ENCODE measurements at places on chromosomes 11 and 22.
A peak's percentile ranks its signal among the peaks of the same experiment; 100 is the strongest.

DNA sequence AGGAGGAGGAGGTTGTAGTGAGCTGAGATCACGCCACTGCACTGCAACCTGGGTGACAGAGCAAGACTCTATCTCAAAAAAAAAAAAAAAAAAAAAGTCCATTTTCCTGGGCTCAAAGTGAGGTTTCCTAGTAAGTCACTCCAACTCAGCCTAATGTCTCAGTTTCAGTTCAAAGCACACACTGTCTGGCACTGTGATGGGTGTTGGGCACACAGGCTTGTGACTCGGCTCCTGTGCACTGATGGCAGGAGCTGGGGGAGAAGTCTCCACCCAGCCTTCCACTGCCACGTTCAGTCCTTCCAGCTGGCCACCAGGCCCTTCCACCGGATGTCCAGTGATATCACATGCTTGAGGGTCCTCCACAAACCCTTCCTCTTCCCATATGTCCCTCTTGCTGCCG is 186.0 kb downstream of the CEP164 start:
- no peak for DNase-seq

DNA sequence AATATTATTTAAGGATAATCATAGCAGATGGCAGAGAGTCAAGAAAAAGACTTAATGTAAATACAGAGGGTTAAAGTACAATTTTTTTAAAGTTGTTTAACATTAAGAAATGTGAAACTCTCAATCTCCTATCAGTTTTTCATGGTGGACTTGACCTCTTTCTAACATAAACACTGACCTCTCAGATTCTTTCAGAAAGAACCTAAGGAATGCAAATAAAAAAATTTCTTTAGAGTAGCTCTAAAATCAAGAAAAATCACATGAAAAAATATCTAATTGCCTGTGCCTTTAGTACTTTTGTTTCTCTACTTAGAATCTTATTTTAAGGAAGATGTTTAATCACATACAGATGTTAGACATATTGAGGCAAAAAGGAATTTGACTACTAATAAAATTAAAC is 12.9 kb downstream of the RNF141 start:
- DNase-seq: peak; percentile 20

GRCh38 chr11:130413405-130414106 is 14.9 kb downstream of the ADAMTS8 start:
- peak; percentile 82 for DNase-seq

DNA sequence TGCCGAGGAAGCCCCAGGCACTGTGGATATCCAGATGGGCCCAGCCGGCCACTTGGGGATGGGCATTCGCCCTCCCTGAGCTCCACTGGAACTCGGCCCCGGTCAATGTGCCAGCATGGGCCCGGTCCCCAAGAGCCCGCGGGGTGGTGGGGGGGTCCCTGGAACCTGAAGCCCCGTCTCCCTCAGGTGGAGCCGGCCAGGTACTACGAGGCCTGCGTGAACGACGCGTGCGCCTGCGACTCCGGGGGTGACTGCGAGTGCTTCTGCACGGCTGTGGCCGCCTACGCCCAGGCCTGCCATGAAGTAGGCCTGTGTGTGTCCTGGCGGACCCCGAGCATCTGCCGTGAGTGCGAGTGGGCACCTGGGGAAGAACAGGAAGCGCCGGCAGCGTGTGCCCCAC is 21.2 kb downstream of the MUC5AC start:
- no peak for DNase-seq

- peak; percentile 90 for DNase-seq
Measured at GRCh38 chr11:34051349-34052035, at the start of gene CAPRIN1. CAPRIN1 (plus strand) TSS chr11:34051731; CDS start chr11:34052421, 690 bp downstream.

DNA sequence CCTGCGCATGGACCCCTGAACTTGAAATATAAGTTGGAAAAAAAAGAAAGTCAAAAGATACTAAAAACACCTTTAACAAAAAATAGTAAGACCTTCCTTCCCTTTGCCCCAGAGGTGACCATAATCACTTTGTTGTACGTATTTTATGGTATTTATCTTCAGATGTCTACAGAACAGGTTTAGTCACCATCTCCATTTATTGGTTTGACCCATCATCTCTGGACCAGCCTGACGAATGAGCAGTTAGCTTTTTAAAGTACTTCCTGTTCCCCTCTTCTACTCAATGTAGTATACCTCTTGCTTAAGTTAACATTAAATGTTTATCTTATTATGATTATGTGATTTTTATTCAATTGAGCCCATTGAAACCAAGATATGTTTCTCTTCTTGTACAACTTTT is 64.7 kb upstream of the CREB3L1 start:
- no peak for DNase-seq

DNA sequence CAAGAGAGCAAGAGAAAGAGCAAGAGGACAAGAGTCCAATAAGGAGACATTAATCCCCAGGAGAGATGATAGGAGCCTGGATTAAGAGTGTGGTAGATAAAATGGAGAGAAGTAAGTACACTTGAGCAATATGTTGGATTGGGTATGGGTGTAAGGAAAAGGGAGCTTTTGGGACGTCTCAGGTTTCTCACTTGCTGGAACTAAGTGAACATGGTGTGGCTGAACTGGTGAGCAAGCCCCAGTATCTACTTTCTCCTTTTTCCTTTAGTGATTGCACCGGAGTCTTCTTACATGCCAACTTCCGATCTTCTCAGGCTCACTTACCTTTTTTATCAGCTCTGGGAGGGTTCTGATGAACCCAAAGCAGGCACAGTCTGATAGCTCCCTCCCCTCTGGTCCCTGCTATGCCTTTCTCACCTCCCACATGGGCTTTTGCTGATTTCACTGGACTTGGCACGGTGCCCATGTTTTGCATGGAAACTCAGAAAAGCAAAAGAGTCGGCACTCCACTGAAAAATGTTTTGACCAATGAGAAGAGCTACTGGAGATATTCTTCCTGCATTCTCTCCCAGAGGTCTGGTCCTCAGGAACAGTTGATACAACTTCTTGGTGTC is 14.5 kb upstream of the APLNR start:
- DNase-seq: peak; percentile 24

DNA sequence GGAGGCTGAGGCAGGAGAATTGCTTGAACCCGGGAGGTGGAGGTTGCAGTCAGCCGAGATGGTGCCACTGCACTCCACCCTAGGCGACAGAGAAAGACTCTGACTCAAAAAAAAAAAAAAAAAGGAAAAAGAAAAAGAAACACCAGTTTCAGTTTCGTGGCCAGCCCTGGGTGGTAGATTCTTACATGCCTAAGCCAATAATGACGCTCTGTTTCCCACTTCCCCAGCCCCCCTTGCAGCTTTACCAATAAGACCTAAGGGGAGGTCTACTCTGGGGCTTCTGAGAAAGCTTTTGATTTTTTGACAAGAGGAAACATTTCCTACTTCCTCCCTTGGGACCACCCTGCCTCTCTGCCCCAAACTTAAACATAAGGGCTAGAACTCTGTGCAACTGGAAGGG is 30.0 kb upstream of the PTPRJ start:
- DNase-seq: peak; percentile 56

- no peak for DNase-seq
Measured at GRCh38 chr11:4381901-4382300, 11.6 kb downstream of the TRIM21 start.

GRCh38 chr11:119089319-119089718 is 4.6 kb downstream of the HMBS start:
- no peak for DNase-seq

DNA sequence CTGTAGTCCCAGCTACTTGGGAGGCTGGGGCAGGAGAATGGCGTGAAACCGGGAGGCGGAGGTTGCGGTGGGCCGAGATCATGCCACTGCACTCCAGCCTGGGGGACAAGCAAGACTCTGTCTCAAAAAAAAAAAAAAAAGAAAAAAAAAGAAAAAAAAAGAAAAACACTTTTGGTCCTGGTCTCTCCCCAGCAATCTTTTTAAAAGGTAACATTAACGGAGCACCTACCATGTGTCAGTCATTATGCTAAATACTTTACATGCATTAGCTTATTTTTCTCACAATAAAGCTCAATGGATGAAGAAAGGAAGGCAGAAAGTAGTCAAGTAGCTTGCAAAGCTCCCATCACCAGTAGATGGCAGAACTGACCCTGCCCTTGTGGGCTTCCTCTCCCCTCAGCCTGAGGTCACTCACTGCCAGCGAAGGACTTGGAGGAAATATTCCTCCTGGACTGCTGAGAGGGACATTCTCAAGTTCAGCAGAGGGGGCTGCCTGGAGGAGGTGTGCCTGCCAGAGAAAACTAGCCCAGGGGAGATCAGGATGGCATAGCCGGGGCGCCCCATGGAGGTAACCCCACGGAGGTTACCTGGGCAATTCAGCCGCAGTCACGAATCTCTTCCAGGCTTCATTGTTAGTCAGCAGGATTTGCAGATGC is 15.5 kb downstream of the APOL3 start:
- DNase-seq: peak; percentile 72

- DNase-seq: no peak
Measured at GRCh38 chr22:23533328-23533762, 46.7 kb downstream of the IGLL1 start.

GRCh38 chr11:110907629-110908028 is 195.4 kb upstream of the ARHGAP20 start:
- DNase-seq: peak; percentile 96

GRCh38 chr11:35016916-35017315 is 100.5 kb downstream of the PDHX start:
- DNase-seq: no peak

DNA sequence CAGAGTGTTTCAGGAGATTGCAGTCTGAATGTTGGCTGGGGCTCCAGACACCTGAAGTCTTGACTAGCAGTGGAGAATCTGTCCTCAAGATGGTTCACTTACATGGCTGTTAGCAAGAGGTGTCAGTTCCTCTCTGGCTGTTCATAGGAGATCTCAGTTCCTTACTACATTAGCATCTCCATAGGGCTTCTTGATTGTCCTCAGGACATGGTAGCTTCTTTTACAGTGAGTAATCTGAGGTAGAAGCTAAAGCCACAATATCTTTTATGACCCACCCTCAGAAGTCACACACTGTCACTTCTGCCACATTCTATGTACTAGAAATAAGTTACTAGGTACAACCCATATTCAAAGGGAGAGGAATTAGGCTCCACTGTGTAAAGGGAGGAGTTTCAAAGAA is 10.5 kb upstream of the PATL1 start:
- DNase-seq: no peak

GRCh38 chr11:47259232-47259977 is 1.6 kb downstream of the NR1H3 start:
- peak; percentile 27 for DNase-seq

DNA sequence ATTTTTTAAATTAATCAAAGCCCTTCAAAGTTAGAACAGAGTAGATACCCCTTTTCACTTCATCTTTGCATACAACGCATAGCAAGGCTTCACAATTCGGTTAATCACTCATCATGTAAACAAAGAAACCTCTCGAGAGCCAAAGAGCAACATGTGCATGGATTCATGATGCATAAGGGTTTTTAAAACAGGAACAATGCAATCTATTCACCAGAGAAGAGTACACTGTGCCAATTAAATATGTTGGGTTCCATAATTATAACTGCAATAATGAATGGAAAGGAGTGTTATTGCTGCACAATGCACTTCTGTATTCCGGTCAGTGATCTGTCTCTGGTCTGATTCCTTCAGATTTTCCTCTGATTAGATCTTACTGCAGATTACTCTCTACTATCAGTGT is 45.3 kb downstream of the CADM1 start:
- DNase-seq: no peak

- DNase-seq: no peak
Measured at GRCh38 chr11:113091481-113091780, 130.2 kb downstream of the NCAM1 start.

- no peak for DNase-seq
Measured at GRCh38 chr11:64339754-64340408, at the start of gene CCDC88B. CCDC88B (plus strand) TSS chr11:64340204; CDS start chr11:64340267, 63 bp downstream.

DNA sequence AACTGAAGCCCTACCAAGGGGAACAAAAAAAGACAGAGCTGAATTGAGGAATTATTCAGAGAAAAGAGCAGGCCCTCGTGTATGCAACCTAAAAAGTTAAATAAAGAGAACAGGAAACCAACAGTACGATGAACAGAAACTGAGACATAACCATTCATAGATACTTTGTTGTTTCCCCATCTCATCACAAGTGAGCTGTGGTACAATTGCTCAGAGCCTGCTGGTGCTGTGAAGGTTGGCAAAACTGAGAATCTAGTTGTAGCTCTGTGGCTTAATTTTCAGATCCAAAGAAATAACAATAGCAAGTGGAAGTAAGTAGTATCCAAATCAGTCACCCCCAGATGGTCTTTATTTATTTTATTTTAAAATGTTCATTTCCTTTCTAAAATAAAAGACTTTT is 37.7 kb upstream of the BLID start:
- no peak for DNase-seq

DNA sequence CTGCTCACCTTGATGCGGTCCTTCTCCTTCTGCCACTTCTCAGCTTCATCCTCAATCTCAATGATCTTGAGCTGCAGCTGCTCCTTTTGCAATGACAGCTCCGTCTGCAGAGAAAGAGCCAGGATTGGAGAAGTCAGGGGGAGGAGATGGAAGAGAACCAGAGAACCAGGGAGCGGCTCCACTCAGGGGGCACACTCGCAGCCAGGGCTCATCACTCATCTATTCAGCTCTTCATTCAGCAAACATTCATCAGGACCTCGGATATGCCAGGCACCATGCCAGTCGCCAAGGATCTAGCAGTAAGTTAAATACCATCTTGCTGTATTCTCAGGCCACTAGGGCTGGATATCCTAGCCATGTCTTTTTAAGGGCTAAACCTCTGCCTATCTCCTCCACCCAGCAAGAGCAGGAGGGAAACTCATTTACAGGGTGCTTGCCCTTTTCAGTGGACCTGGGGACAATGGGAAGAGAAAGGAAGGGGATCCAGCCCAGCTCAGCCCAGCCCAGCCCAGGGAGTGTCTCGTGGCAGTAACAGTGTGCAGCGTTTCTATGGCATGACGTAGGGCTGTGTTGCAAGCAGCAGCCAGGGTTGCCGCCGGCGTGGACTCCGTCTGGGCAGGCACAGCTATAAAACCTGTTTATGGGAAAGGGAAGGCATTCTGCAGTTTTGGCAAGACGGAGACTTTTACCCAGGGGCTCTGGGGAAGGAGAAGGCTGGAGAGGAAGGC is 9.4 kb downstream of the TRIM29 start:
- peak; percentile 31 for DNase-seq

DNA sequence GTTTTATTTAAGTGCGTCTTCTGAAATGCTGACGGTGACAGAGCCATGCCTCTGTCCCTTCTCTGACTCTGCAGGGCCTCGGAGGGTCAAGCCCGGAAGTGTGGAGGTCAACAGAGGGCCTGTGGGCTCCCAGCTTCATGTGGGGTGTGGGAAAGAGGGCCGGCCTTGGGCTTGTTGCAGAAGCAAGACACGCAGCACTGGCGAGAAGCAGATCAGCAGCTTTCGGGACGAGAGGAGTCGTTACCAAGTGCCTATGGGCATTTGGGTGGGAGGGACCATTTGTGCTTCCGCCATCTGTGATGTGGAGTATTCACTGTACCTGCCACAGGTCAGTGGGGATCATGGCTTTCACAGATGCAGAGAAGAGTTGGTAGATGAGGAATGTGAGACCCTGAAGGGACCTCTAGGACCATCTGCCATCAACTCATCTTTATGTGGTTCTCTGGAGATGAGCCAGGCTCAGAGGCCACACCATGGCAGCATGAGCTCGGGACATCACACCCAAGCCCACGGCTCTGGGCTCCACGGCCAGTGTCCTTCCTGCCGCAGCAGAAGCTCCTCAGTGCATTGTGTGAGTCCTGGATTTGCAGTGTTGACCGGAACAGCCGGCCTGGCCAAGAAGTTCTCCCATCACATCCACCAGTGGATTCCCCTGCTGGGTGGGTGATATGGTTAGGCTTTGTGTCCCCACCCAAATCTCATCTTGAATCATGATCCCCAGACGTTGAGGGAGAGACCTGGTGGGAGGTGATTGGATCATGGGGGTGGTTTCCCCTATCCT is 590.7 kb downstream of the TBC1D22A start:
- no peak for DNase-seq

All from fibroblast of skin of abdomen (primary cell).